Activated T-helper 2 cell treated with anti-CD3 and anti-CD28 coated beads, Interferon-gamma antibody, Interleukin-2, Interleukin-4, amounts not matched to agents 10 μg/mL and 5 μg/mL and 100 μg/mL, durations not matched to agents 14 hours and 24 hours and 36 hours (primary cell): ENCODE measurements at places on chromosomes 5 and 9. TPM values are rescaled to one million over a fixed set of nuclear protein-coding genes. Genes with fewer than 3 reads are reported as not detected.

Gene PCDH1
- not detected in 2 replicates for total RNA-seq

Gene CNTNAP3B
- total RNA-seq = not detected in 2 replicates

Gene SHISAL2B
- total RNA-seq = not detected in 2 replicates

- H3K36me3 ChIP-seq = no peaks in the 10 kb centered on the region
- no peak overlapping the region for H3K4me3 ChIP-seq
- H3K27me3 ChIP-seq = no peaks in the 10 kb centered on the region
- no peak overlapping the region for H3K27ac ChIP-seq
- no peaks in the 10 kb centered on the region for H3K4me1 ChIP-seq
- DNase-seq = no peak
Observed at GRCh38 chr9:135677641-135678168, 14.6 kb downstream of the LCN9 start.
